NCI-H2171 treated with DMSO at 0.1 percent for 48 hours (cell line): ENCODE measurements at places on chromosomes 6 and 20.
A peak's percentile ranks its signal among the peaks of the same experiment; 100 is the strongest.

- no peak for DNase-seq
Measured at GRCh38 chr6:16056263-16056870, 72.5 kb upstream of the MYLIP start.

DNA sequence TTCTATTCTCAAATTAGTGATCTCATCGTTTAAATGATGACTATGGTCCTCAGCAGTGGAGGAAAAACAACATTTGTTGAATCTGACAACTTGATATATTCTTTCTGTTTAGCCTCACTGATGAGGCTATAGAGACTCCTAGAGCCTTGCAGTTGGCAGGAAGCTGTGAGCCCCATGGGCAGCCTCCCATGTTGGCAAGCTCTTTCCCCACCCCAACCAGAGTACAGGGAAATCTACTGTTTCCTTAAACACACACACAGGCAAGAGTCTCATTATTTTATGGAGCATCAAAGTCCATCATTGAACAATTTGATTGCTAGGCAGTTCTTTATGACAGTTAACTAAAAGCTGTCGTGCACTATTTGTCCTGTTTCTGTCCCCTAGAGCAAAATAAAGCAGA is 498.2 kb upstream of the CITED2 start:
- no peak for DNase-seq

GRCh38 chr6:28003059-28003458 is 46.0 kb downstream of the OR2B6 start:
- DNase-seq: no peak

- no peak for DNase-seq
Measured at GRCh38 chr20:63230800-63231268, 4.9 kb upstream of the BIRC7 start.

- DNase-seq: no peak
Measured at GRCh38 chr6:147449405-147450161, 58.9 kb upstream of the SAMD5 start.

GRCh38 chr6:33017694-33018353 is 8.4 kb upstream of the HLA-DOA start:
- no peak for DNase-seq

DNA sequence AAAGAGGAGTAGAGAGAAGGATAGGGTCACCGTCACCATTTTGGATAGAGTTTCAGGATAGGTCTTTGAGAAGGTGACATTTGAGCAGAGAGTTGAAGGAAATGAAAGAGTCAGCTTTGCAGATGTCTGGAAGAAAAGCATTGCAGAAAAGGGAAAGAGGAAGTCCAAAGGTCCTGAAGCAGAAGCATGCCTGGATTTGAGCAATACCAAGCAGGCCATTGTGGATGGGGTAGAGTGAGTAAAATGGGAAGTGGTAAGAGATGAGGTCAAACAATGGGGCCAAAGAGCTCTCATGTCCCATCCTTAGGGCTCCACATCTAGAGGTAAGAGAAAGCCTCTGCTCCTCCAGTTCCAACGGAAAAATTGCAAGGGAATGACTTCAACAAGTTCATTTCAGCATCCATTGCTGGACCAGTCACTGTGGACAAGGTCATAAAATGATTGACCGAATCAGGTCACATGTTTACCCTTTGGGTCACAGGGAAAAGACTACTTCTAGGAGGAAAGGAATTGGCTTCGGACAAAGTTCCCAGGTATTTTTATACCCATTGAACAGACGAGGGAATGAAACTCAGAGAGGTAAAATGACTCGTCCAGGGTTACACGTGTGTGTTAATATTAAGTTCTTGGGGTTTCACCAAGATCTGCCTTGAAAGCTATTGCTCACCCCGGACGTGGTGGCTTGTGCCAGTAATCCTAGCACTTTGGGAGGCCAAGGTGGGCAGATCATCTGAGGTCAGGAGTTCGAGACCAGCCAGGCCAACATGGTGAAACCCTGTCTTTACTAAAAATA is 6.6 kb upstream of the SAMHD1 start:
- no peak for DNase-seq

GRCh38 chr20:61779176-61779965 is 286.3 kb downstream of the TAF4 start:
- DNase-seq: no peak

- DNase-seq: no peak
Measured at GRCh38 chr6:165559632-165560031, 103.4 kb downstream of the PDE10A start.

DNA sequence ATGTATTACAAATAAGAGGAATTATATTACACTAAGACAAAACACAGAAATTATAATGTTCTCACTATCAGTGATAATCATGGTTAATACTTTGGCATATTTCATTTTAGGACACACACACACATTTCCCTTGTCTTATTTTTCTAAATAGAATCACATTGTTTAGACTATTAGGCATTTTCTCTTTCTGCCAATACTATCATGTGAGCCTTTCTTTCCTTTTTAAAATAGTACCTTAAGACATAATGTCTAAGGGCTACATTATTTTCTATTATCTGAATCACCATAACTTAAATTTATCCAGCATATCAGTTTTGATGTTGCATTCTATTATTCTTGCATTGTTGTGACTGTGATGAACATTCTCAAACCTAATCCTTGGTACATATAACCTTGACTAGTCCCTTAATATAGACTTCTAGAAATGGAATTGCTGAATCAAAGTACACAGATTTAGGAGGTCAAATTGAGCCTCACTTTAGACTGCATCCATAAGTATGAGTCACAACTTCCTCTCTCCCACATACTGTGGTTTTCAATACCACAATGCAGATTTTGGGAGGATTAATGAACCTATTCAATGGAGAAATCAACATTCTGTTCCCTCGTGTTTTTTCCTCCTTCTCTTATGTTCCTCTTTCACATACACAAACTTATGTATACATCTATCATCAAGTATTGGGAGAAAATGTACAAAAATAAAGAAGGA is 212.6 kb downstream of the MOXD1 start:
- DNase-seq: no peak

GRCh38 chr6:108798670-108799353 is 49.4 kb upstream of the ARMC2 start:
- DNase-seq: no peak

DNA sequence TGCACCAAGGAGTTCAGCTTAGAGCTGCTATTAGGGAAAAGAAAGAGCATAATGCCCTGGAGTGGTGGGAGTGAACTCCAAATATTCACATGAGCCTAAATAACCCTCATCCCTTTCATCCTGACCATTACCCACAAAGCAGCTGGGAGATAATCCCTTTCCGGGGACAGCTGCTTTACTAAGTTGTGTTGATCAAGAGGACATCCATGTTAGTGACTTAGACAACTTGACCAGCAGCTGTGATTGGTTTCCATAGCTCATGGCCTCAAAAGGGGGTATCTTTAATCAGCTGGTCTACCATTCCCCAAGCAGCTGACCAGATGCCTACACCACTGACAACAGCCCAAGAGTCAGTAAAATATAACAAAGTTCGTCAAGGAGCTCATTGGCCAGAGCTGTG is 75.8 kb upstream of the LY86 start:
- no peak for DNase-seq

DNA sequence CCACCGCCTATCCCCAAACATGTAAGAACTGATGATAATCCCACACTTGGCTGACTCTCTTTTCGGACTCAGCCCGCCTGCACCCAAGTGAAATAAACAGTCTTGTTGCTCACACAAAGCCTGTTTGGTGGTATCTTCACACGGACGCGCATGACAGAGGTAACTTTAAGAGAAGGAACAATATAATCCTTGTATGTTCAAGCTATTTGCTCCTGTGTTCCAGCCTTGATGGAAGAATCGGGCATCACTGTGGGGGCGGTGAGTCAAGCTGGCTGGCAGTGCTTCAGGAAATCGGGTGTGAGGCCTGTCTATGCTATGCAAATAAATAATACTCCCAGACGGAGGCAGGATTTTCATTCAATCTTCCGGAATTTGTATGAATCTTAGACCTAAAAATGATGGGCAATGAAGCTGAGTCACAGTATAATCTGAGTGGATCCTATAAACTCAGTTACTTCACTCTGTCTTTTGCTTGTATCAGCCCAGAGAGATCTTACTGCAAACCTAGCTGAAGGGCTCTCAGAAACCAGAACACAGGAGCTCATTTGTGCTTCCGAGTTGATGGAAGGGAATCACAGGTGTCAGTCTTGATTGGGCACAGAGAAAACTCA is 45.2 kb upstream of the NT5E start:
- DNase-seq: no peak

- no peak for DNase-seq
Measured at GRCh38 chr20:36259177-36260061, 23.1 kb downstream of the AAR2 start.

DNA sequence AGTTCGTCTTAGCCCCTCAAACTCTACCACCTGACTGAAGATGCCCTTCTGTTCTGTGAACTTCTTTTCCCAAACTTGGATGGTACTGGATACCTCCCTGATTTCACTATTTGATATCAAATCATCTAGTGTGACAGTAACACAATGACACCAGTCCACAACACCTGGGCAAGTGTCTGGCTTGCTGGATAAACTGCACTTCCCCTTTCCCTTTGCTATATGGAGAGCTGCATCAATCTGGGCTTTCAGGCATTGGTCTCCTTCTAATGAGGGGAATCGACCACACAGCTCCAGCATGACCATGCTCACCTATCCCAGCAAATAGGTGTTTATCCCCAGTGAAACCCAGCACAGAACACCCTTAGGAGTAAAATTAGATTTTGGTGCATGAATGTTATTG is 3.1 kb downstream of the F13A1 start:
- no peak for DNase-seq

DNA sequence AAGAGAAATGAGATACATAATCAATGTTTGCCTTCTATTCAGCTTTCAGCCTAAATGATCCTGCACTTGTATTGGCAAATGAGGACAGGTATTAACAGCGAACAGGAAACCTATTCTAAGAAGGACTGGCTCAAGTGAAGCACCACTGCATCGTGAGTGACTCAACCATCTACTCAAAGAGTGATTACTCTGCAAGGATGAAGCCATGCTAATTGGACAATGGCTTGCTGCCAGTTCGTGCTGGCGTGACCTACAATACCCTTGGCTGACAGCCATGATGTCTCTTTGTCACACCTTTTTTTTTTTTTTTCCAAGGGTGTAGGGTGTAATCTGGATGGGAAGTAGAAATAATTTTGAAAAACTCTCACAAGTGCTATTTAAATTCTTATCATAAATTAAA is 104.9 kb downstream of the GJA10 start:
- DNase-seq: peak; percentile 92

- DNase-seq: no peak
Measured at GRCh38 chr20:36090223-36090622, 64.3 kb upstream of the EPB41L1 start.

DNA sequence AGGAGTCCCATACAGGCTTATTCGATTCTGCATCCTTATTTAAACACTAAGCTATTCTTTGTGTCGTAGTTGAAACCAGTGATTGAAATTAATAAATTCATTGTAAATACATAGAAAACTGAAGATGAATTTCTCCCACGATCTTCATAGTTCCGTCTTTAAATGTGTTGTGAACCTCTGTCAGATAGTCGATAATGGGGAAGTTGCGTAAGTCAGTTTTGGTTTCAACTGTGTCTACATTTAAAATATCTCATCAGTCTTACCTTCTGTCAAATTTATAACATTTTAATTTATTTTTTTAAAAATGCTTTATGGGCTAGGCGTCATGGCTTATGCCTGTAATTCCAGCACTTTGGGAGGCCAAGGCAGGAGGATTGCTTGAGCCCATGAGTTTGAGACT is 12.7 kb downstream of the STX11 start:
- DNase-seq: no peak

- DNase-seq: no peak
Measured at GRCh38 chr6:71482742-71483141, 194.1 kb downstream of the OGFRL1 start.

DNA sequence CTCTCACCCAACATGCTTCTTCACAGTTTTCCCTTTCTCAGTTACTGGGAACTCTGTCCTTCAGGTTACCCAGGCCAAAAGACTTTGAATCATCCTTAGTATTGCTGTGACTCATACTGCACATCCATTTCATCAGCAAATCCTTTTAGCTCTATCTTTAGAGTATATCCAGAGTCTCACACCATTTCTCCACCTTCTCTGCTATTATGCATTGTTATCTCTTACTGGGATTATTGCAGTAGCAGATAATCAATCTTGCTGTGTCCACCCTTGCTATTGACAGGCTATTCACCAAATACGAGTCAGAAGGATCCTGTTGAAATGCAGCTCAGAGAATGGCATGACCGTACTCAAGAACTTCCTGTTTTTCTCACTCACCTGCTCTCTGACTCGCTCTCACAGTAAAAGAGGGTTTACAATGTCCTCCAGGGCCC is 57.3 kb downstream of the BCKDHB start:
- no peak for DNase-seq

- DNase-seq: no peak
Measured at GRCh38 chr6:55772730-55773129, 102.7 kb downstream of the BMP5 start.

DNA sequence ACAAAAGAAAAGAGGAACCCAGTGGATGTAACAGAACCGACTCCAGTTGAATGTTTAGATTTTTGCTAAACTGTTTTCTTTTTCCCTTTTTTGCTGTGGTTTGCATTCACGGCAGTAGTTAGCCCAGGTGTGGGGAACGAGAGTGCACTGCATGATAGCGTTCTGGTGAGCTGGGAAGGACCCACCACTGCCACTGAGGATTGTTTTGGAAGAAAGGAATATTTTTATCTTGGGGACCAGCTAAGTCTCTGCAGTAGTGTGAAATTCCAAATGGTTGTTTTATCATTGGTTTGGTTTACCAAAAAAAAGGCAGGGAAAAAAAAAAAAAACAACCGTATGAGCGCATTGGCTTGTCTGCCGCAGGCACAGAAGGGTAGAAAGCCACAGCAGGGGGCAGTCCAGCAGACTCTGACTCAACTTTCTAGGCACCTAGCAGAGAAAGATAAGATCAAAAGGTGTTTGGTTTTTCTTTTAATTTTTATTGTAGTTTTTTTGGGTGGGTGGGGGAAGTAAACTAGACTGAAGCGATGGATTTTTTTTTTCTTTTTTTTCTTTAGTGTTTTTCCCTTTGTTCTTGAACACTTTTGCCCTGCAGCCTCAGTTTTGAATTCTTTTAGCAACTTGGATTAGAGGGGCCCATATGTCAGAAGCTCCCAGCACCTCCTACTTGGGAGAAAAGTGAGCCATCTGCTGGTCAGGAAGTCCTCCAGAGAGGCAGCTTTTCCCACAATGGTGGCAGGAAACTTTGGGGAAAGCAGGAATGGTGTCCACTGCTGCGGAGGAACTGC is 13.5 kb upstream of the RAB5IF start:
- DNase-seq: no peak

GRCh38 chr6:143677891-143678791 is at the start of gene PHACTR2:
Gene PHACTR2 (plus strand): TSS chr6:143677965. CDS start chr6:143678164, 199 bp downstream.
- DNase-seq: peak; percentile 5
